ENCODE measurements at places on chromosomes 11 and 22.
A peak's percentile ranks its signal among the peaks of the same experiment; 100 is the strongest.

GRCh38 chr11:33772300-33772699 is 2.0 kb downstream of the FBXO3 start:
- no peak for DNase-seq

GRCh38 chr22:49377306-49377705 is 450.4 kb downstream of the BRD1 start:
- DNase-seq, result no peak

DNA sequence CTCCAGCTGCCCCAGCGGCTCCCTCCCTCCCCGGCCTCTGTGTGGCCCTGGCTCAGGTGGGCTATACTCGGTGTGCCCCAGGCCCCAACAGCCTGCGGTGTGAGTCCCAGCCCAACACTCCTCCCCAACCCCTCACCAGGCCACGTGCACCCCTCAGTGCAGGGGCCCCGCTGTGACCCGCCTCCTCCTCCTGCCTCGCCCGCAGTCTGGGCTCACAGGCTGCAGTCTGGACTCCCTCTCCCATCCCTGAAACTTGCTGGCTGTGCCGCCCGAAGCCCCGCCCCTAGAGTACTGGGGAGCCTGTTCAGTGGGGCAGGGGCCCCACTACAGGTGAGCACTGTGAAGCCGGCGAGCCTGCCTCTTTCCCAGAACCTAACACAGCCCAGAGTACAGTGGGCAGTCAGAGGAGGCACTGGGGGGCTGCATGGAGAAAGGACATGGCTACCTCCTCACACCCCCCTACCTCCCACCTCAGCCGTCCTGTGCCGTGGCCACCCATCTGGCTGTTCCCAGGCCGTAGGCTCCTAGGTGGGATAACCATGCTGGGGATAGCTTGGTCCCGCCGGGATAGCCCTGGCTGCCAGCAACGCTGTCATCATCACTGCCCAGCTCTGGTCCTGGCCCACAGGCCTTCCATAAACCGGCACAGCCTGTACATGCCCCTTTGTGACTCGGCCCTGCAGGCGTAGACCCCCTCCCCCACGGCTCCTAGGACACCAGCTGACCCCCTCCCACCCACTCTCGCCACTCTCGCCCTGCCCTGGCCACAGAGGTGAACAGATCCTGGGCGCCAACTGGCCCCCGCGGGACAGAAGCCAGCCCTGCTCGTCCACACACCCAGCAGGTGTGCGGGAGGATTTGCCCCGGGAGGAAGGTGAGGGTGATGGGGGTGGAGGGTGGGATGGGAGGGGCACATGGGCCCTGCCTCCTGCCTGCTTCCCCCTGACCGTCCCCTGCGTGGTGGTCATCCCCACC is 29.7 kb downstream of the CELSR1 start:
- no peak for DNase-seq

DNA sequence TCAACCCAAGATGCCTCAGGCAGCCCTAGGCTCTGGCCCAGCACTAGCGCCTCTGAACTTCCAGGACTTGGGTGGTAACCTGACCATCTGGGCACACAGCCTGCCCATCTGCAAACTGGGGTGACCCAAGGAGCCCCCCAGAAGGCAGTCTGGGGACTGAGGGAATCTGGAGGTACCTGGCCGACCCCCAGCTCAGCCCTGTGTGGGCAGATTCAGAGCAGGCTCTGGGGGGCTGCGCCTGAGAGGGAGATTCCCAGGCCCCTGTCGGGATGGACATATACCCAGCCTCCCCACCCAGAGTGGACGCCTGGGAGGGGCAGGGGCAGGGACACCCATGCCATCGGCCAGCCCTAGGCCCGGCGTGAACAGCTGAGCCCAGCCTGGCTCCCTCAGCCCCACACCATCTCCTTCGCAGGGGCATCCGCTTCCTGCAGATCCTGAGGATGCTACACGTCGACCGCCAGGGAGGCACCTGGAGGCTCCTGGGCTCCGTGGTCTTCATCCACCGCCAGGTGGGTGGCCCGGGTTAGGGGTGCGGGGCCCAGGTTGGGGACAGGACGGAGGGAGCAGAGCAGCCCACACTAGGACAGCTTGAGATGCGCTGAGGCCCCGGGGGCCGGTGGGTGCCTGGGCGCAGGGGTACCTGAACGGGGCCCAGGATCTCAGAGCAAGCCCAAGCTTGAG is 126.9 kb downstream of the KCNQ1 start:
- no peak for DNase-seq

- DNase-seq, result peak; percentile 45
Measured at GRCh38 chr11:112174789-112175598, at the start of gene BCO2. TSS of gene BCO2 (plus strand) at chr11:112175512. CDS start at chr11:112175602, 90 bp downstream.

- DNase-seq, result no peak
Measured at GRCh38 chr22:29854432-29854831, 16.4 kb upstream of the ASCC2 start.

DNA sequence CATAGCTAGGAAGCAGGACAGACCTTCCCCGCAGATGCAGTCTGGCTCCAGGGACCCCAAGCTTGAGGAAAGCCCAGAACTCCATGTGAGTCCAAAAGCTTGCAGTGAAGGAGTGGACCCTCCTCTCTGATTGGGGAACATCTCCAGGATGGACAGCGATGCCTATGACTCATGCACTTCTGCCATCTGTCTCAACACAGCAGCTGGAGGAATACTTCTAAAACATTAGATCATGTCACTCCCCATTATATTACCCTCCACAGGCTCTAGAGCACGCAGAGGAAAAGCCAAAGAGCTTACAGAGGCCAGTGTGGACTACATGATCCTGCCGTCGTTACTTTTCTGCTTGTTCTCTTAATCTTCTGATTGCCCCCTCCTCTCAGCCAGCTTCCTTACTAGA is 605.7 kb downstream of the INSC start:
- no peak for DNase-seq

GRCh38 chr11:74081428-74081827 is 72.5 kb upstream of the UCP3 start:
- DNase-seq, result no peak

DNA sequence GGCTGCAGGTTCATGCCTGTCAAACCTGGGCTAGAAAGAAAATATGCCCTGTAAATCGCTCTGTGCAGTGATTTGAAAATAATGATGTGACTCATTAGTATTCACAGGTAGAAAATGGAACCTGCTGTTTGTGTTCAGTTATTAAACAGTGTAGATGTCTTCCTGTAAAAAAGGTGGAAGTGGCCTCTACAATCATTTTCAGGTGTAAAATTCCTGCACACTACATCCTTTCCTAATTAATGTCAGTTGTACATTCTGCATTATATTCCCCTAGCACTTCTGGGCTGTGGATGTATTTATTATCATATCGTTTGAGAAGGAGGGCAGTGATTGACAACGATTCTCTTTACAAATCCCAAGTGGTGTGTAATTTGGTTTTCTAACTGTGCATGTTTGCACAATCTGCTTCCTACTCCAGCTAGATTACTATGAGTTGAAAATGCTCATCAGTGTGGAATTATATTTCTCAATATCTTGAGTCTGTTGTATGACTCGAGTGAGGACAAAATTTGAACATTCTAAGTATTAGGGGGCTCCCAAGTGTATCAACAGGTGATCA is 454.0 kb upstream of the DDI1 start:
- DNase-seq, result no peak

DNA sequence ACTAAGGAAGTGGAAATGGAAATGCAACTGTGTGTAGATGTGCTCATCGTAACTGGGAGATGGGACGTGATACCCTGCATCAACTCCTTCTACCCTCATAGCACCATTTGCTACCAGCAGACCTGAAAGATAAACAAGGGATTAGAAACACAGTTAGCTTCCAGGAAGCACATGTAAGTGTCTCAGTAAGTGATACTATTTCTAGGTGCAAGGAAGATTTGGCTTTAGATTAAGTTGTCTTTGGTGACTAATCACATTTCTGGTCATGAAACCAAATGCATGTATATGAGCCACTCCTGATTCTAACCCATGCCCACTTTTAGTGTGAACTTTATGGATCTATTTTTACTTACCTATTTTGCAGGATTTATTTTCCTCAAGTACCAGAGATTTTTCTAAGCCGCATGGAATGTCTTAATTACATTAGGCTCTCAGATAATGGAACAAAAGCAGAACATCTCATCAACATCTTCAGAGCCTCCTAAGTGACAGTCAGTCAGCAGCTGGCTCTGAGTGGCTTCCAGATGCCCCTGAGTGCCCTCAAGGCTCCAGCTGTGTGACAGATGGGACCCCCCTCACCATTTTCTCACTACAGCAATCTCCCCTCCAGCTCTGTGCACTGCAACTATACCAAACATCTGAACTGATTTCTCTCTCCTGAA is 21.2 kb downstream of the SLC5A12 start:
- DNase-seq, result no peak
